ENCODE measurements at places on chromosomes 1 and 21. TPM values are rescaled to one million over a fixed set of nuclear protein-coding genes. Genes with fewer than 3 reads are reported as not detected.
A peak's percentile ranks its signal among the peaks of the same experiment; 100 is the strongest.

- DNase-seq, result no peak
Observed at GRCh38 chr1:21007876-21008275, 168.8 kb downstream of the EIF4G3 start.

GRCh38 chr1:186255266-186255665, 119.8 kb downstream of the TPR start:
- no peak for DNase-seq

DNA sequence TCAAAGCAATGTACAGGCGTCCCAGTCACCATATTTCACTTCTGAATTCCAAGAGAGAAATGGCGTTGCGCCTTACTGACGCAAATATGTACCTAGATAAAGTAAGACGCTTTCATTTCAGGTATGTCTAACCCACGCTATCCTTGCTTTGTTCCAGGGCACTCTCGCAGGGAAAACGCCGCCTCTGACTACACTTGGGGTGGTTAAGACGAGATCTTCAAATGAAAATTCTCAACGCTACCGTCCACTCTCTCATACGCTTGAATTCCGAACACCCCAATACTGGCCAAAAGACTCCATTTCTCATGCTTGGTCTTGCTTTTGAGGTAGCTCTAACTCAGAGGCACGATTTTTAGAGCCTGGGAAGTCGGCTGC, 736 bp upstream of the ZMPSTE24 start:
- no peak for DNase-seq

GRCh38 chr1:194268839-194269238, 1082.4 kb upstream of the B3GALT2 start:
- no peak for DNase-seq

GRCh38 chr1:19923137-19923952, at the start of gene PLA2G2E:
Gene PLA2G2E, minus strand, starts transcription at chr1:19923617. Its CDS starts 58 bp downstream, at chr1:19923559.
- DNase-seq, result no peak

DNA sequence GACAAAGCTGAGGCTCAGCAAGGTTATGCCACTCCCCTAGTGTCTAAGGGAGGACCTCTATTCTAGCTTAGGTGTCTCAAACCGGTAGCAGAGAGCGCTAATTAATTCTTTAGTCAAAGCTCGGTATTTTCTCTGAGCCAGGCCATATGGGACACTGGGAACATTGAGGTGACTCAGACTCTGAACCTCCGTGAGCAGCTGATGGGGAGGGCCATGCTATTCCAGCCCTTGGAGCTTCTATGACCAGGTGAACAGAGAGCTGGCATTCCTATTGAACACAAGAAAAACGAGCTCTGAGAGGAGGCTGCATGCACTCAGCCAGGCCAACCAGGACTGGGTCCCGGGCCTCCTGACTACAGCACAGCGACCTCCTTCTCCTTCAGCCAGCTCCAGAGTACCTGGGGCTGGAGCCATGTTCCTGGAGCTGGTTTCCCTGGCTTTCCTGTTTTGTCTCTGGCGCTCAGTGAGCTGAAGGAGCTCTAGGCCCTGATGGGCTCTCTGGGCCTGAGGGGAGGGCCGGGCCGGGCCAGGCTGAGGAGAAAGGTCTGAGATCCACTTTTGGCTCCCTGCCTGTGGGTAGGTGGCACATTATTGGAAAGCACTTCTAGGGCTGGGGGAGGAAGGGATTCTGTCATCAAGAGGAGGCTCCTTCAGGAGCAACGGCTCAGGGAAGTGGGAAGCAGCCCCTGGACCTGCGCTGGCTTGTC, 37.0 kb downstream of the SLC9A1 start:
- no peak for DNase-seq

- no peak for DNase-seq
Observed at GRCh38 chr1:160795951-160796383, at the start of gene LY9. Gene LY9, plus strand, starts transcription at chr1:160796174. Its CDS starts 14 bp downstream, at chr1:160796188.

GRCh38 chr1:71049951-71050598, 2.5 kb upstream of the PTGER3 start:
- peak; percentile 29 for DNase-seq

DNA sequence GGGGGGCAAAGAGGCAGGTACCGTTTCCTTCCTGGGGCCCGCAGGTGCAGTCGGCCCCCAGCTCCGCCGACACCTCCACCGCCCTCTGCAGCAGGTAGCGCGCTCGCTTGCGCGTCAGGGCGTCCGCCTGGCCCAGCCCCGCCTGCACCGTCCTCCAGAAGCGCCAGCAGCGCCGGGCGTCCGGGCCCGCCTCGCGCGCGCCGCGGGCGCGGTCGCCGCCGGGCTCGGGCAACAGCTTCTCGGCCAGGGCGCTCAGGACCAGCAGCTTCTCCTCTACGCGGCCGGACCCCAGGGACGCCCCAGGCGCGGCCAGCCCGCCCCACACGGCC, 863 bp downstream of the TARBP1 start:
- no peak for DNase-seq

DNA sequence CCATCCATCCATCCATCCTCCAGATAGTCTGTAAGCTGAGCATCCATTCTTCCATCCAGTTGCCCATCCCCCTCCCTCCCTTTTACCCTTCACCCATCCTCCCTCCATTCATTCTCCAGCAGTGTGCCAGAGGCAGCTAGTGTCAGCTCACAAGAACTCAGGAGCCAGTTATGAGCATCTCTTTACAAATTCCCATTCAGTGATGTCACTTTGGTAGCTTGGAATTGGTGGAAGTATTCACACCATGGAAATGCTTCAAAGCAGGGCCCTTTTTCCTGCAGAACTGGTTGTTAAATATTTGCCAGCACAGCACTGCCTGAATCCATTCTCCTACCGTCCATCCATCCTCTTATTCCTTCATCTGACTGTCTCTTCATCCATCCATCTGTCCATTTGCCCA, 72.5 kb downstream of the ARHGEF10L start:
- DNase-seq, result no peak

DNA sequence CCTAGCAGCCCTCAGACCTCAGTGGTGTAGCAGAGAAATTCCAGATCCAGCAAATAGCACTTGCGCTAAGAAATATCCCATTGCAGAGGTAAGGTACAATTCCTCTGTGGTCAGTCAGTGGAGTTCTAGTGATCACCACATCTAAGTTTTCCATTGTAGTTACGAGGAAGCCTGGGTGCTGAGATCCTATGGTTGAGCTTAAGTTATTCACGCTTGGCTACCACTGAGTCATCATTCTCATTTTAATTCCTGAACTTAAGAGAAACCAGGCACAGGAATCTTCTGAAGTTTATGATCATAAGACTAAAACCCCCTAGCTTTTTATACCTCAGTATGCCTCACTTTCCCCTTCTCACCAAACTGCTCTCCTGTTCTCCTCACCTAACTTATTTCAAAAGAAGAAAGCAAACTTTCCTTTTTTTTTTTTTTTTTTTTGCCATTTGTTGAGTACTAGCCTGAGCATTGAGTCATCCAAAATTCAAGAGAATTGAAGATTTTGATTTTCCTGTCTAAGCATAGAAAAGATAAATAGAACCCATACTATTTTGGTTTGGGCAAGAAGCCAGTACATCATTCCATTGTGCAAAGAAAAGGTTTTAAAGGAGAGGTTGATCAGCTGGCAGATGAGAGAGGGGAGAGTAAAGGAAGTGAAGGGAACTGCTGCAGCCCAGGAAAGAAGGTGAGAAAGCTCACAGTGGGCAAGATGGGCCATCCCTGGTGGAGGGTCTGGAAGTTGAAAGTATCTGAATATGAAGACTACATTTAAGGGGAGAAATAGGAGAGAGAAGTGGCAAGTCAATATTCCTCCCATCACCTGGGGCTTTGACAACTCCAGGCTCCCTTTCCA, 39.9 kb downstream of the SERBP1 start:
- no peak for DNase-seq

DNA sequence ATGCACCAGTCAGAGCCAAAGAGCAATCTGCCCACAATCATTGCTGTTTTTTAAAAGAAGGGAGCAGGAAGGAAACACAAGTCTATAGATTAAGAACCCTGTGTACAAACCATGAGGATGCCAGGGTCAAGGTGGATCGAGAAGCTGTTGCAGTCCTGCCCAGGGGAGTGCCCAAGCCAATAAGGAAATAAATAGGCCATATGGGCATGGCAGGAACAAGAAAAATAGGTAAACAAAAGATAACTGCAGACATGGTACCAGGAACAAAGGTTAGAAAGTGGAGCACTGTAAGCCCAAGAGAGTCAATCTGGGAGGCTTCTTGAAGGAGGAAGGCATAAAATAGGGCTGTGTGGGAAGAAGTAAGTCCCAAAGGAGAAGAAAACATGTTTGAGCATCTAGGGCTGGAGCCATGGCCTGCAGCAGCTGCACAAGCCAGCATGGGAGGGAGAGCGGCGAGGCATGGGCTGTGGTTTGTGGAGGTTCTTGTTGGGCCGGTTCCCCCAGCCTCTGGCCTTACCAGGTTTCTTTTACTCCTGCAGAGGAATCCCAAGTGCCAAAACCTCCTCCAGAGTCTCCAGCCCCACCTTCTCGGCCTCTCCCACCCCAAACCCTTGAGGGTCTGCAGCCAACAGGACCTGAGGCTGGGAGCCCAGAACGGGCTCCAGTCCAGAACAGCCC, 13.6 kb downstream of the INAVA start:
- DNase-seq, result no peak

- no peak for DNase-seq
Observed at GRCh38 chr1:107633596-107633995, 331.4 kb downstream of the VAV3 start.

GRCh38 chr1:56877973-56878372, 23.4 kb downstream of the C8A start:
- DNase-seq, result no peak

DNA sequence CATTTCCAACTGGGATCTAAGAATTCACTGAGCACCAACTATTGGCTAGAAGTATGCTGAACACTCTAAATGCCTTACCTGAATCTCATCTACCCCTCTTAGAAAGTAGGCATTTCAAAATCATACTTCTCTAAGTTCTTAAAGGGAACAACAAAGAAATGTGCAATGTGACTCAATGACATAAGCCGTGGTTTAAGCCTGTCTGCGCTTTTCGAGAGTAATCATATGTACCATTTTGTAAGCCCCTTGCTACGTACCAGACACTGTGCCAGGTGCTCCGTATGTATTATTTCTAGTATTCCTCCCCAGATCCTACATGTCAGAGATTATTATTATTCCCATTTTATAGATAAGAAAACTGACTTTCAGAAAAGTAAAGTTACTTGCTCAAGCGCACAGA, 454.2 kb downstream of the SETD4 start:
- DNase-seq, result no peak

GRCh38 chr21:36847189-36847588, 119.3 kb downstream of the HLCS start:
- no peak for DNase-seq

DNA sequence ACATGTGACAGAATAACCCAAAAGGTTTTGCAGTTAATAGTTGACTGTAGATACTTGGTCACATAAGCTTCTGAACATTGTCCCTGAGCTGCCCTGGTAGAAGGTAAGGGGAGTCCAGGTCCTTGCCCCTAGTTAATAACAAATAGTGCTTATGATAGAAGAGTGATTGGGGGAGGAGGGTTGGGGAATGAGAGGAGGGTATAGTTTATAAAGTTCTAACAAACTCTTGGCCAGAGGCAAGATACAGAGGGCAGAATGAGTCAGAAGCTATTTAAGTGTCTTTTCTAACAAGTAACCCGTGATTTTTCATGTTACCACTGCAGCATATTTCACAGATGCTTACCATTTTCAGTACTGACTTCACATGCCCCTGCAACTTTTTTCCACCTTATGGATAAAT, 26.7 kb upstream of the MYOCOS start:
- no peak for DNase-seq

- DNase-seq, result no peak
Observed at GRCh38 chr1:107526524-107527198, 385.8 kb downstream of the NTNG1 start.

DNA sequence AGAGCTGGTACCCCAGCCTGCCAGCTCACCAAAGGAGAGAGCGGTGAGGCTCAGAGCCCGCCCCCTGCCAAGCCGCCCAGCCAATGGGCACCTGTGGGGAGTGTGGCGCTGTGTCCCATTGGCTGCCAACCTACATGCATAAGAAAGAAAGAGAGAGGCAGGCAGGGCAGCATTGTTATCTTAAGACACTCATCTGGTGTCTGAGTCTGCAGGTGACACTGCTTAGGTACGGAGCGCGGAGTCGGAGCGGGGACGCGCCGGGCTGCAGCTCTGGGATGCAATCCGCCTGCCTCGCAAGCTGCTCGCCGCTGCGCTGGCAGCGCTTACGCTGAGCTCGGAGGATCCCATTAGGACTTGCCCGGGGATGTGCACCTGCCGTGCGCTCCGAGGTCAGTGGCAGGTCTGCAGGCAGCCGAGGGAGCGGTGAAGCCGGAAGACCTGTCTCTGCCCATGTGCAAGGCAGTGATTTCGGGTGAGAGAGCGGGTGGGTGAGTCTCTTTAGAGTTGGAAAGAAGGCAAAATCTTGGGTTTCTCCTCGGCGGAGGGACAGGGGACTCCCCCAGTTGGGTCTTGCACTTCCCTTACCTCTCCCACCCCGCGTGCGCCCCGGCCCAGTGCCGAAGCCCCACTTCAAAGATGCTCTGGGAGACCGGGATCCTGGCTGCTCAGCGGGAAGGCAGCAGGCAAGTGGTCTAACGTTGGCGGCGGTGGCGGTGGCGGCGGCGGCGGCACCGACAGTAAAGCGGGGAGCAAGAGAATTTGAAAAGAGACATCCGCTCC, at the start of gene BRINP2:
Gene BRINP2 (plus strand): TSS at position 203 of the 780 bp plus-strand sequence. CDS start 58,919 bp downstream, outside the sequence.
- peak; percentile 24 for DNase-seq

GRCh38 chr1:5111581-5111980, 457.2 kb downstream of the AJAP1 start:
- no peak for DNase-seq

DNA sequence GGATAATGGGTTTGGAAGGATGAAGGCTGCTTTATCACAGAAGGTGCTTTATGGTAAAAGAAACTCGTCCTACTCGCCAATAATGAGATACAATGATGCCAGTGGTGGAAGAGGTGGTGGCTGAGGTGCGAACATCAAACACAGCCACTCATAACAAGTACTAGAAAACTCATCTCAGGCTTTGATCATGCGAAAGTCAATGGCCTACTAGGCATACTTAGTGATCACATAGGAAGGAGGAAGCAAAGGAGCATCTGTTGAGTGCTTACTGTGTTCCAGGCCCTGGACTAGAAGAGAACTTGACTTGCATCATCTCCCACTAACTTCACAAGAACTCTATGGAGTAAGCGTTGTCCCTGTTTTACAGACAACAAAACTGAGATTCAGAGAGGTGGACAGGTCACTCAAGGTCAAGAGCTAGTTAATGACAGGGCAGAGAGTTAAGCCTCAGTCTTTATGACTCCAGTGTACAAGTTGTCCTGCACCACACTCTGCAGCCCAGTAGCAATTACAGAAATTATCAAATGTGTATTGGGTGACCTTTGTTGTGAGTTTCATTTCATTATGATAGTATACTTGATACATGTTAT, 33.6 kb downstream of the RUNX1 start:
- no peak for DNase-seq

The CASQ1 gene
- total RNA-seq, result not detected

The VANGL2 gene
- total RNA-seq, result 0.26 TPM

The FLG2 gene
- not detected for total RNA-seq

The OR2L13 gene
- total RNA-seq, result not detected

The LRRC8D gene
- 16.2 TPM for total RNA-seq

The PLPPR4 gene
- total RNA-seq, result 9.6 TPM

The SELL gene
- not detected for total RNA-seq

The DYNLT5 gene
- not detected for total RNA-seq

The RPTN gene
- not detected for total RNA-seq

The ACKR1 gene
- 190 TPM for total RNA-seq

Data from uterus (tissue), 4 donors.